Stimulated activated CD4-positive, alpha-beta T cell treated with anti-CD3 and anti-CD28 coated beads, Interleukin-2, amount 100 ng/mL, for 24 hours (primary cell): ENCODE measurements at places on chromosomes 12 and 14.

GRCh38 chr12:7498809-7499208 is 4.8 kb downstream of the CD163 start:
- DNase-seq: no peak

DNA sequence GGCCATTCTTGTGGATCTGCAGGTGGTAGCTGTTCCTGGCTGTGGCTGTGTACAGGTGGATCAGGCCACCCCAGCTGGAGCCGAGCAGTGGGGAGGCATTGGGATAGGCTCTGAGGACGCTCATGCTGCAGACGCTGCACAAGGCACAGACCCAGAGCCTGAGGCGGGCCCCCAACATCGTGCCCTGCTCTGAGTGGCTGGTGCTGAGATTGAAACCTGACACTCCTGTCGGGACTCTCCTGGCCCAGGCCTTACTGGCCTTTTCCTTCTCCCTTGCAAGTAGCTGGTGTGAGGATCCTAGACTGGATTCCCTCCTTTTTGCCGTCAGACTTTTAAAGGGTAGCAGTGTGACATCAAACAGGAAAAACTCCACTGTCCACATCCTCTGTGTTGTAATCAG is at the start of gene FGF23:
TSS of gene FGF23 (minus strand) at position 308 of the 400 bp plus-strand sequence. CDS start at position 178, 130 bp downstream.
- no peak for DNase-seq

GRCh38 chr12:64610660-64611340 is 505 bp downstream of the RASSF3 start:
- peak; percentile 74 for DNase-seq

GRCh38 chr12:24902511-24903328 is 46.2 kb downstream of the BCAT1 start:
- peak; percentile 28 for DNase-seq

DNA sequence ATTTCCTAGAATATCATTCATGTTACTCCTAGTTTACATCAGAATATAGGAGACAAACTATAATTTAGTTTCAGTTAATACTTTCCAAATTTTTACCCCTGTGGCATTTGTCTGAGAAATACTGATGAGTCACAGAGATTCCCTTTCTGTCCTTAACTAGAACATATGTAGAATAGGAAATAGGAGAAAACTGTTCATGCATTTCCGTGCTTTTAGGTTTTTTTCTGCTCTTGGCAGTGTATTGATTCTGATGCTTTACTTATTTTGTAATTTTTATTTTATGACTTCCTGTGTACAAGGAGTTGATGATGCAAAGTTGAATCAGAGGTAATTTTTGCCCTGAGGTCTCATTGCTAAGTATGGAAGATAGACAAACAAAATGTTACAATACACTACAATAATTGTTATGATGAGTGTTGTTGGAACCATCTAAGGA is 23.0 kb downstream of the MNAT1 start:
- DNase-seq: no peak

GRCh38 chr12:49019120-49019430 is 499 bp upstream of the PRKAG1 start:
- no peak for DNase-seq

DNA sequence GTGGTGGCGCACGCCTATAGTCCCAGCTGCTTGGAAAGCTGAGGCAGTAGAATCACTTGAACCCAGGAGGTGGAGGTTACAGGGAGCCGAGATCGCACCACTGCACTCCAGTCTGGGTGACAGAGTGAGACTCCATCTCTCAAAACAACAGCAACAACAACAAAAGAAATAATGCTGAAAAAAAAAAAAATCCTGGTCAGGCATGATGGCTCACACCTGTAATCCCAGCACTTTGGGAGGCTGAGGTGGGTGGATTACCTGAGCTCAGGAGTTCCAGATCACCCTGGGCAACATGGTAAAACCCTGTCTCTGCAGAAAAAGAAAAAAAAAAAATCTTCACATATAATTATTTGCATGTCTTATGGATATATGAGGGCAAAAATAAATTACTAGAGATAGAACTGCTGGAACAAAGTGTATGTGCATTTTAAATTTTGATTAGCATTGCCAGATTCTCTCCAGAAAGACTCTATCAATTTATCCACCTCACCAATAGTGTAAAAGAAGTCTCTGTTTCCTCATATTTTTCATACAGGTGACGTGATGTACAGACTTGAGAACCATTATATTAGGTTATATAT is 75.4 kb downstream of the ATXN2 start:
- DNase-seq: no peak

GRCh38 chr14:33834466-33835260 is 116.2 kb downstream of the EGLN3 start:
- DNase-seq: no peak

- DNase-seq: no peak
Measured at GRCh38 chr12:78183824-78184223, 353.1 kb downstream of the NAV3 start.

- DNase-seq: peak; percentile 64
Measured at GRCh38 chr12:101697197-101697929, at the start of gene CHPT1. Gene CHPT1, plus strand, starts transcription at chr12:101697640. Its CDS starts 222 bp downstream, at chr12:101697862.

- no peak for DNase-seq
Measured at GRCh38 chr12:130714591-130715149, 1.4 kb downstream of the RIMBP2 start.

GRCh38 chr14:57656853-57657252 is 163.2 kb upstream of the CCDC198 start:
- DNase-seq: no peak

GRCh38 chr12:116397148-116397547 is 119.7 kb upstream of the MED13L start:
- no peak for DNase-seq

GRCh38 chr14:20278414-20278813 is 27.3 kb downstream of the TTC5 start:
- DNase-seq: no peak

GRCh38 chr12:132194556-132194955 is 50.3 kb downstream of the NOC4L start:
- DNase-seq: no peak

DNA sequence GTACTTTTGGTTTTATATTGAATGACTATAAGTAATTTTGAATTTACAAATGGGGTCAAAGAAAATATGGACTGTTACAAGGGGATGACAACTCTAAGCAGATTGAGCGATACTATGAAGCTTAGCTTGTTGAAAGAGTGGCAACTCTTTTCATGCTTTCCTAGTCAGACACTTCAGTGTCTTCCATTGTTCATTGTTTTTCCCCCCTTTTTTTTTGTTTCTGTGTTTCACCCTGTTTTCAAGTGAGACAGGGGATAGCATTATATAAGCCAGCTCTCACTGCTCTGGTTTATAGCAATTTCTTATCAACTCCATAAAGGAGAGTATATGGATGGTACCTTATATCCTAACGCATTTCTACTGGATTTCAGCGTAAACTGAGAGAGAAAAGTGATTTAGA is 24.6 kb downstream of the PEBP1 start:
- DNase-seq: no peak

- no peak for DNase-seq
Measured at GRCh38 chr12:13170892-13171490, 25.5 kb upstream of the EMP1 start.

GRCh38 chr14:23352506-23353432 is at the start of gene SLC22A17:
Gene SLC22A17, minus strand, starts transcription at chr14:23352887.
- DNase-seq: peak; percentile 56

- DNase-seq: no peak
Measured at GRCh38 chr14:35342489-35343010, 50.4 kb downstream of the PSMA6 start.

DNA sequence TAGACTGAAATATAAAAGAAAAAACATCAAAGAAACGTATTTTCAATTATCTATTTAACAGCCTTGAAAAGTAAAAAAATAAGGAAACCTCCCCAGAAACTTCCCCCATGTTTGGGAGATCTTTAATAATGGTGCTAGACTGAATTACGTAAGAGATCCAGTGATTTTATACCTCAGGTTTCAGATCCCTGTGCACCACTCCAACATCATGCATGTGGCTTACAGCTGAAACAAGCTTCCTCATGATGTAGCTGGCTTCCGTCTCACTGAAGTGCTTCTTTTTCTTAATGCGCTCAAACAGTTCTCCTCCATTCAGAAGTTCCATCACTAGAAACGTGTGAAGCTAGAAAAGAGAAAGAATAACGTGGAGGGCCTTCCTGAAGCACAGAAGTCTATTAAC is 78.0 kb upstream of the TTC7B start:
- DNase-seq: no peak

DNA sequence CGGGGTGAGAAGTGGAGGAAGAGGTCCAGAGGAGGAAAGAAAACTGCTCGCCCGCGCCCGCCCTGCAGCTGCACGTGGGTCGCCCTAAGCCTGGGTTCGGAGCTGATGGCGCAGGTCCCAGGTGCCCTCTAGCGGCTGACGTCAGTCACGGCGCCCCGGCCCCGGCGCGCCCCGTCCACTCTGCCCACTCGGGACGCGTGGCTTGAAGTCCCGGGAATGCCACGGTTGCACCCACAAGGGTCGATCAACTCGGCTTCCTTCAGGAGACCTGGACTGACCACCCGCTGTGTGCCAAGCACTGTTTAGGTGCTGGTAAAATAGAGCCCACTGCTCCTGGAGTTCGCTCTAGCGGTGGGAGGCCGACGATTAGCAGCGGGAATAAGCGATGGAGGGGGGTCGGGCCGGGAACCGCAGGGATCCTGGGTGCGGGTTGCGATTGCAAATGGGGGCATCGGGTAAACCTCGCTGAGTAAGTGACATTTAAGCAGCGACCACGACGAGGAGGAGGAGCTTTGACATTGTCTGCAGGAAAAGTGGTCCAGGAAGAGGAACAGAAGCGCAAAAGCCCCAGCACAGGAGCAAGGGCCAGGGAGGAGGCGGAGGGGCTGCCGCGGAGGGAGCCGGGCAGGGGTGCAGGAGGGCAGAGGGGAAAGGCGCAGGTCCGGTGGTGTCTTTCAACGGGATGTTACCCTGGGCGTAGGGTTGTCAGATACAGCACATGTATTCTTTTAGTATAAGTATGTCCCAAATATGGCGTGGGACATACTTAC is 5.1 kb upstream of the ZNF839 start:
- peak; percentile 86 for DNase-seq

- DNase-seq: no peak
Measured at GRCh38 chr14:65016471-65016870, 29.8 kb downstream of the FNTB start.

GRCh38 chr12:56593909-56594621 is 36.1 kb downstream of the BAZ2A start:
- DNase-seq: peak; percentile 70

GRCh38 chr12:50676756-50677155 is 87.1 kb upstream of the ATF1 start:
- no peak for DNase-seq

DNA sequence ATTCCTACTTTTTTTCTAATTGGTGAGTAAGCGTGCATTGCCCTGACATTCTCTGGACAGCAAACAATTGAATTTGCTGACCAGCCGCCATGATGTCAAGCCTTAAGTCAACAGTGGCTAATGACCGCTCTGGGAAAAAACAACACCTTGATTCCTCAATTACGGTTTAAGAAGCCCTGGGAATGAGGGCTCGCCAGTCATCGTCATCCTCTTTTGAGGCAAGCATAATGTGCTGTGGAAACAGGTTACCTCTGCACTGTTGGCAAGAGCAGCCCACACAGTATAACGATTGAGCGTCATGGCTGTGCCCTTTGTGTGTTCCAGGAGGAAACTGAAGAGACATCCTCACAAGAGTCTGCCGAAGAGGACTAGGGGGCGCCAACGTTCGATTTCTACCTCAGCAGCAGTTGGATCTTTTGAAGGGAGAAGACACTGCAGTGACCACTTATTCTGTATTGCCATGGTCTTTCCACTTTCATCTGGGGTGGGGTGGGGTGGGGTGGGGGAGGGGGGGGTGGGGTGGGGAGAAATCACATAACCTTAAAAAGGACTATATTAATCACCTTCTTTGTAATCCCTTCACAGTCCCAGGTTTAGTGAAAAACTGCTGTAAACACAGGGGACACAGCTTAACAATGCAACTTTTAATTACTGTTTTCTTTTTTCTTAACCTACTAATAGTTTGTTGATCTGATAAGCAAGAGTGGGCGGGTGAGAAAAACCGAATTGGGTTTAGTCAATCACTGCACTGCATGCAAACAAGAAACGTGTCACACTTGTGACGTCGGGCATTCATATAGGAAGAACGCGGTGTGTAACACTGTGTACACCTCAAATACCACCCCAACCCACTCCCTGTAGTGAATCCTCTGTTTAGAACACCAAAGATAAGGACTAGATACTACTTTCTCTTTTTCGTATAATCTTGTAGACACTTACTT is 138.9 kb downstream of the HMGA2 start:
- DNase-seq: peak; percentile 31

- DNase-seq: no peak
Measured at GRCh38 chr12:3671330-3672112, 81.4 kb downstream of the CRACR2A start.
